Activated CD4-positive, alpha-beta T cell treated with anti-CD3 and anti-CD28 coated beads, Interleukin-2, amount 50 U/mL, for 4 hours (primary cell): ENCODE measurements at places on chromosomes 5 and 9.
A peak's percentile ranks its signal among the peaks of the same experiment; 100 is the strongest.

- DNase-seq: no peak
Measured at GRCh38 chr9:115766370-115766955, 387.1 kb upstream of the PAPPA start.

GRCh38 chr5:683551-684481 is 9.3 kb downstream of the TPPP start:
- DNase-seq: no peak

GRCh38 chr5:160303690-160304089 is 8.7 kb downstream of the CCNJL start:
- DNase-seq: no peak

DNA sequence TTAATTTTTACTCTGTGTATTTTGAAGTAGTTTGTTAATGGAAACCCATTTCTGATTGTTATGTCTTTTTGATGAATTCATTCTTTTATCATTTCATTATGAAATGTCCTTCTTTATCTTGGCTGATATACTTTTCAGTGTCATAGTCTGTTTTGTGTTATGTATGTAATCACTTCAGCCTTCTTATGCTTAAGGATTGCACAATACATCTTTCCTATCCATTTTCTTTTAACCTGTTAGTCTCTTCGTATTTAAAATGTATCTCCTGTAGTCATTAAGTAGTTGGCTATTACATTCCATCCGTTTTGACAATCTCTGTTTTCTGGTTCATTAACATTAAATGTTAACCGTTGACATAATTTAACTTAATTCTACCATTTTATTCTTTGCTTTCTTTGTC is 344.6 kb upstream of the CTNND2 start:
- DNase-seq: no peak

- DNase-seq: no peak
Measured at GRCh38 chr5:5178136-5178535, 38.0 kb downstream of the ADAMTS16 start.

DNA sequence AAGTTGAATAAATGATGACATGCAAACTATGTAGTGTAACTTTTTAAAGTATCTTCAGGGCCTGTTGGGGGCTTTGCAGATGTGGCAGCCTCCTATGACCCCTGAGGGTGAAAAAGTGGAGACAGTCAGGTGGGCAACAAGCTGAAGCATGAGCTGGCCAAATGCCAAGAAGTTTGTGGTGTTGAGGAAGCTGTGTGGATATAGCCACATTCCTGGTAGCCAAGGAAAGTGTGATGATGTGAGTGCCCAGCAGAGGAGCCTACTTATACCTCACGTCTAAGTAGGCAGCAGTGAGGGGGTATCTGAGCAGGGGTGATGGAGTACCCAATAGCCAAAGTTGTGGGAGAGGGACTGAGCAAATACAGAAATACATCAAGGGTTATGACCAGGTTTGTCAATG is 621.2 kb upstream of the CDH6 start:
- no peak for DNase-seq

- DNase-seq: no peak
Measured at GRCh38 chr5:142242272-142242671, 82.5 kb downstream of the SPRY4 start.

DNA sequence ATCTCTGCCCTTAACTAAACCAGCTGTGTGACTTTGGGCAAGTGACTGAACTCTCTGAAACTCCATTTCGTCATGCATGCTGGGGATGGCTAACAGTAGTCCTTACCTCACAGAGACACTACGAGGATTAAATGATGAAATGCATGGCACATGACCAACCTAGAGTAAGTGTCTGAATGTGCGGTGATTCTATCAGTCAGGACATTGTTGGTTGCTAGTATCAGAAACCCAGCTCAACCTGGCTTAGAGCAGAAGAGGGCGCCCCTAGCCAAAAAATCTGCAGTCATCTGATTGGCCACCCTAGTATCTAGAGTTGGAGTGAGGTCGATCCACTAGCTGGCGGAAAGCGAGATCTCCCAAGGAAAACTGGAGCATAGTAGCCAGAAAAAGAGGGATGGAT is 25.2 kb downstream of the NEURL1B start:
- no peak for DNase-seq

DNA sequence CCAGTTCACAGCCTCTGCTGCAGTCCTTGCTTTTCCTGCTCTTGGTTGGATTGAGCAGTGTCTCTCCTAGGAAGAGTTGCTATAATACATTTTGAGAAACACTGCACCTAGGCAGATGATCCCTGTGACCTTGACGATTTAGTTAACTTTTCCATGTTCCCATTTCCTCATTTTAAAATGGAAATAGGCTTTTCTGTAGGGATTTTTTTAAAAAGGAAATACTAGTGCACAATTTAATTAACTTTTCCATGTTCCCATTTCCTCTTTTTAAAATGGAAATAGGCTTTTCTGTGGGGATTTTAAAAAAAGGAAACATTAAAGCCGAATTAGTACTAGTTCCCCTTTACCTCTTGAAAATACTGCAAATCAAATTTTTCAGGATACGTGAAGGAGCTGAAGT is 4.7 kb downstream of the ATP6V0E1 start:
- DNase-seq: no peak

GRCh38 chr9:104899759-104900247 is 28.2 kb downstream of the ABCA1 start:
- no peak for DNase-seq

DNA sequence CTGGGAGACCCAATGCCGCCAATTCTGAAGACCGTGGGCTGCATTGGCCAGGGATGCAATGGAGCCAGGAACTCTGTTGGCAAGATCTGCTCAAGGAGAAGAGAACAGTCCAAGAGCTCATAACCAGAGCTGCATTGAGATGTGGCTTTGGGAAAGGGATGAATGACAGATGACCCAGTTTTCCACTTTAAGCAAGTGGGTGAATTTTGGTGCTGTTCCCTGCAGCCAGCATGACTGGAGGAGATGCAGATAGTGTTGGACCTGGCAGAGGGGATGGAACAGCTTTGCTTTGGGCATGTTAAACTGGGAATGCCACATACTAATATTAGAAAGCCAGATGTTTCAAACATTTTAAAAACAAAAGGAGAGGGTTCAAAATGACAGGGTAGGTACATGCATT is 143.1 kb downstream of the FSTL4 start:
- no peak for DNase-seq

GRCh38 chr5:138438724-138439476 is at the start of gene REEP2:
REEP2 (plus strand) TSS chr5:138439057; CDS start chr5:138439209, 152 bp downstream.
- peak; percentile 60 for DNase-seq

DNA sequence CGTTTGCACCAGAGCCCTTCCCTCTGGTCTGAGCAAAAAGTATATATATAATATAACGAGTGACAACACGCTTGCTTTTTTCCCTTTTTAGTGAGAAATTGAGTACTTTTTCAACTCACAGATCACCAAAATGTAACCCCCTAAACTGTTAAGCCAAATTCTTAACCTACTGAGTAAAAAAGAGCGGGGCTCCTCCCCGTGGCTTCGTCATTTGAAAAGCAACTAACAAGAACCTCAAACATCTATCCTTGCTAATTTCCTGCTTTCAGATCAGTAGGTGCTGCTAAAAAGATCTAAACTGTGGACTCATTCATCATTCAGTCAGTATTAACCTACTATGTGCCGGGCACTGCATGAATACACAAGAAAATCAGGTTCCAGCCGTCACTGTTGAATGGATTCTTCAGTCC is 1.0 kb upstream of the PTBP3 start:
- DNase-seq: peak; percentile 23

DNA sequence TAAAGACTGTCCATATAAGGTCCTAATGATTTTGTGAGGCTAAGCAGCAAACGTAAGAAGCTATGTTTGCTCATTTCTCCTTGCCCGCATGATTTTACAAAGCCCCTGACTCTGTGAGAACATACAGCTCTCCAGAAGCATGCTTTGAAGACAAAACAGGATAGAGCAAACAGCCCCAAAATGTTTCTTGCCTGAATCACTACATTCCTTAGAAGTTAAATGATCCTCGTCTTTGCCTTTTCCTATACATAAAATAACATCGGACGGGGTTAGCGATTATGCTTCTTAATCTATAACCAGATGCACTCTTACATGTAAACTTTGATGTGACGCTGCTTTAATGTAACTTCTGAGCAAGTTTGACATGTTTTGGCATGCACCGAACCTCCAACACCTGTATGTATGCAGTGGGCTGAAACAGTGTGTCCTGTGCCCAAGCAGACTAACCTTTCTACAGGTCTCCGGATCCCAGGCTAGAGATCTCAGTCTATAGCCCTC is 353.7 kb downstream of the CETN3 start:
- DNase-seq: no peak

DNA sequence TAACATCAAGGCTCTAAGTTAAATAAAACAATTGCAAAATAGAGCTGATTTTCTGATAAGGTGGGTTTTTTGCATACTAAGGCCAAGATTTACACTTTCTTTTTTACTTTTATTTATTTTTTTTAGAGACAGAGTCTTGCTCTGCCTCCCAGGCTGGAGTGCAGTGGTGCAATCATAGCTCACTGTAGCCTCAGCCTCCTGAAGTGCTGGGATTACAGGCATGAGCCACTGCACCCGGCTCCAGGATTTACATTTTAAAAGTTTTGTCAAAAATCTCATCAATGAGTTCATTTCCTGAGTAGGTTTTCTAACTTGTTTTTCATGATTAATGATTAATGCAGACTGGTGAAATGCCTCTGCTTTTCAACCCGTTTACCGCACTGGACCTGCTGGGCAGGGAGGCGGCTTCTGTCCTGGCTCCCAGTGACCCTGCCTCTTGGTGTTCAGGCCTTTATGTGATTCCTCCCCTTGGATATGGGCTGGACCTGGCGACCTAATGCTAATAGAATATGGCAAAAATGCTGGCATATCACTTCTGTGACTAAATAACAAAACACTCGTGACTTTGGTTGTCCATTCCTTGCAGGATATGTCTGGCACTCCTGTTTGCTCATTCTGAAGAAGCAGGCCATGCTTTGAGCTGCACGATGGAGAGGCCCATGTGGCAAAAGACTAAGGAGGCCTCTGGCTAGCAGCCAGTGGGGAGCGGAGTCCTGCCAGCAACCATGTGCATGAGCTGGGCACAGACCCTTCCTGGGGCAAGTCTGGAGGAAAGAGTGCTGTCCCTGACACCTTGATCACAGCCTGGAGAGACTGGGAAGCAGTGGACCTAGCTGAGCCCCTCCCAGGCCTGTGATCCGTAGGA is 72.2 kb upstream of the PTCH1 start:
- DNase-seq: no peak

DNA sequence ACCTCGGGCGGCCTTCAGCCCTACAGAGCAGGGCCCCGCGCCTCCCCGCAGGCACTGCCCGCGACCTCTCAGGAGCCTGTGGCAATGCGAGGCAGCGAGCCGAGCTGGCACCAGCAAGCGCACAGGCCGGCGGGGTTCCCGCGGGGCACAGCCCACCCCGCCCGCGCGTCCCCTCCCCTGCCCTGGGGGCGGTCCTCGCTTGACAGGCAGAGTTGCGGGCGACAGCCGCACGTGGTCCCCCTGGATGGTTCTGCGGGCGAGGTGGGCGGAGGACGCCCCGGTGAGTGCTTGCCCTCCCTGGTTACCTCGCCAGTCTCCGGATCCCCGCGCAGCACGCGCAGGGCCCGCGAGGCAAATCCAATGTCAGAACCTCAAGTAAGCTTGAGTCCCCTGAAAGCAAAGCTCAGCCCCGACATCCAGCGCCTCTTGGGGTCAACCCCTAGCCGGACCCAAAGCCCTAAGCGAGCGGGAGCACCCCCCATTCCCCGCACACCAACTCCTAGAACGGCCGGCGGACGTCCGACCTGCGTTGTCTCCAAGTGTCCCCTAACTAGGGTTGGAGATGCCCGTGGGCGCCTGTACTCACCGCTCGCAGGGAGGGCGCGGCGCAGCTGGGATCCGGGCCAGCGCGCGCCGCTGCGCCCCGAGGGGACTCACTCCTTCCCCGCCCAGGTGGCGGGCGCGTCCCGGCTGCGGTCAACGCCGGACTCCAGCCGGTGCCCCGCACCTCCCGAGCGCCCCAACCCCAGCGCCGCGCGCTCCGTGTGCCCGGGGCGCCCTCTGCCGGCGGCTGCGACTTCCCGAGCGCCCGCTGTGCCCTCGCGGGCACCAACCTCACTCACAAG is at the start of gene DRD1:
Gene DRD1 (minus strand): TSS at position 123 of the 845 bp plus-strand sequence. CDS start 1,083 bp downstream, outside the sequence.
- peak; percentile 38 for DNase-seq

- no peak for DNase-seq
Measured at GRCh38 chr5:61994171-61994570, 311.8 kb upstream of the KIF2A start.

DNA sequence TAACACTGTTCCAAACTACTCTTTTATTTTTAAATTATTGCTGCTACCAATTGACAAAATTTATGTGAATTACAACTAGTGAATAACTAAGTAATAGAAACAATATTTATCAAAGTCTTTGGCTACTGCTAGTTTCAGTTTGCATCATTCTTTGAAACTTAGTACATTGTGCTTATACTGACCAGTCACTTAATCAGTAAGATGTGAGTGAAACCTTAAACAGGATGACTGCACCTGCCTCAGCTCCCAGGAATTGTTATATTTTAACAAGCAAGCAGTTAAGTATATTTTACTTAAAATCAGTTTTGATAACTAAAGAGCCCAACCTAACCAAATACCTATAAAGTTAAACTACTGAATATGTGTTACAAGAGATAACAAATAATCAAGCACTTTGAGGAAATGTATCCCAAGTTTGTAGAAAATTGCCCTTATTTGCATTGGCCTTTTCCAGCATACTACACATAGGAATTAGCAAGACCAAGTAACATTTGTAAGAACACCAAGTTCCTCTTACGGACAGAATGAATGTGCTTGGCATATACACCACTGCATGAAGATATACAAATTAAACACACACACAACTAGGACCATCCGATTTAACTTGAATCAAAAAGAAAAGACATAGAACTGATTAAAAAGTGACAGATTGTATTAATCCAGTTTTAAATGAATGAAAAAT is 545.5 kb upstream of the DAB2 start:
- DNase-seq: no peak

- no peak for DNase-seq
Measured at GRCh38 chr5:32131604-32132003, 42.5 kb downstream of the GOLPH3 start.

DNA sequence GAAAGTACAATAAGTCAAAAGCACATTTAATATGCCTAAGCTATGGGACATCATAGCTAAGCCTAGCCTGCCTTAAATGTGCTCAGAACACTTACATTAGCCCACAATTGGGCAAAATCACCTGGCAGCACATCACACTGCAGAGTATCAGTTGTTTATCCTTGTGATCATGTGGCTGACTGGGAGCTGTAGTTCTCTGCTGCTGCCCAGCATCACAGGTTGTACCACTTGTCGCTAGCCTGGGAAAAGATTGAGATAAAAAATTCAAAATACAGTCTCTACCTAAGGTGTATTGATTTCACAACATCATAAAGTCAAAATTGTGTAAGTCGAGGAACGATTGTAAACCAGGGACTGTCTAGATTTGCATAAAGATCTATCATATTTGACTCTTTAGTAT is 58.6 kb downstream of the CAMK4 start:
- no peak for DNase-seq

GRCh38 chr9:128361296-128361985 is 9.7 kb upstream of the URM1 start:
- DNase-seq: no peak

DNA sequence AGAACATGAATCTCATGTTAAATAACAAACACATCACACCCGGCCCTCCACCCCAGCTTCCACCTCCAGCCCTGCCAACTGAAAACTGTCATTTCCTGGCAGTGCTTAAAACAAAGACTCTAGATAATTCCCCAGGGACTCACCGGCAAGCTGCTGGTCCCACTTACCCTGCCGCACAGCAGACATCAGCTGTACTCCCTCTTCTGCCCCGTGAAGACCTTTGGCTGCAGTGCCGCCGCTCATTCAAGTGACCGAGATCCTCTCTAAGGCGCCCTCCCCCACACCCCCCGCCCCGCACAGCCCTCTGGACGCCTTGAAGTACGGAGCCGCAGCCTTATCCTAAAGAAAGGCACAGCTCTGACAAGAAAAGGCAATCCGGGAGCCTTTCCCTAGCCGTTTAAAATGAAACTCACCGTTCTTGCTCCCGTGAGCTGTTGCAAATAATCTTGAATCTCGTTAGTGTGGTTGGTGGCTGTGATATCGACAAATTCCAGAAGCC is 434 bp downstream of the GLRX start:
- no peak for DNase-seq
